Inflammatory macrophage (primary cell): ENCODE measurements at places on chromosomes 1 and 21.
A peak's percentile ranks its signal among the peaks of the same experiment; 100 is the strongest.

DNA sequence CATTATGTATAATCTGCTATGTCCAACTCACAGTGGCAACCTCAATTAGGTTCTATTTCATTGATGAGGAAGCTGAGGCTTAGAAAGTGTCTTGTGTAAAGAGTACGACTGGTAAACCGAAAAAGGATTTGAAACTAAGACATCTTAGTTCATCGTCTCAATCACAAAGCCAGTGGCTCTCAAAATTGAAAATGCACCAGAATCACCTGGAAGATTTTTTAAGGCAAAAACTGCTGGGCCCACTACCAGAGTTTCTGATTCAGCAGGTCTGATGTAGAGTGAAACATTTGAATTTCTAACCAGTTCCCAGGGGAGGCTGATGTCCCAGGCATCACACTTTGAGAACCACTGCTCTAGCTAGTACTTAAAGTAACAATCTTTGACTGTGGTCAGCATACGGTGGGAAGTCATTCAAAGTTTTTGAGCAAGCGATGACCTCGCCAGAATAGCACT is 5.2 kb upstream of the LRRC53 start:
- DNase-seq, result no peak

- no peak for DNase-seq
Observed at GRCh38 chr1:209048941-209049669, 534.4 kb upstream of the CAMK1G start.

GRCh38 chr1:180507795-180508724 is 5.7 kb upstream of the ACBD6 start:
- DNase-seq, result no peak

DNA sequence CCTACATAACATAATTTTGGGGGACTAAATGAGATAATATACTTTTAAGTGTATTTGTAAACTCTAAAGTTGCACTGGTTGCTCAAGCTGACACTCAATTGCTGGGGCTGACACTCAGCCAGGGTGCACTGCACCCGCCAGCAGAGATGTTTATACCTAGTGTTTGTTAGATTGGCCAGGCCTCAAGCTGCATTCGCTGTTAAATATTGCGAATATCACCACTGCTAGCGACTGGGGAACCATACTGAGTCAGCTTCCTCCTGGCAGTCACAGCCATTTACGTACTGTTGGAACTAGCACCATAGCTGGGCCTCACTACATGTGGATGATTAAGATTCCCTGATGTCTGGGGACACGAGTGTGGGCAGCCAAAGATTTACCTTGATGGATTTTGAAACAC is 12.7 kb upstream of the RWDD3 start:
- no peak for DNase-seq

- no peak for DNase-seq
Observed at GRCh38 chr1:22387919-22388580, 63.6 kb upstream of the ZBTB40 start.

DNA sequence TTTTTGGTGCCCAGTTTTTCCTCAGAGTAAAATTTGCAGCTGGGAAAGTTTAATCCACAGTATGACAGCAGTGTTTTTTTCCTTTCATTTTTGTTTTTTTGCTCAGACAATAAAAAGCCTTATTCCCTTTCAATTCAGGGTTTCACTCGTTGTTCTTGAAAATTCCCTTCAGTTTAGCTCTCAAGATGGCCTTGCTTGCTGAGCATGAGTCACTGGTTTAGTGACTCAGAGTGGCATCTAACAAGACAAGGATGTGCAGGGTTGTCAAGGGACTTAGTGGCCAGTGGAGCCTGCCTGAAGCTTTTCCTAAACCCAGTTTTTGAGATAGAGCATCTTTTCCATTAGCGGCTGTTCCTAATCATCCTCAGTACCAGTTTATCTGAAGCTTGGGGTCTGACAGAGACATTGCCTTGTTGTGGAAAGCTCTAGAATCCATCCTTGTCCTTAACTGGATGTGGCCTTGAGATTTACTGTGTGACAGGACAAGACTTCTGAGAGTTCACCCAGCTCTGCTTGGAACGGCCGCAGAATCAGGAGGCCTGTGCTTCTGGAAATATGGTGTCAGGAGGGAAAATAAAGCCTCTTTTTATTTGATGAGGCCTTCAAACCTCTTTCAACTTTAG is 48.4 kb upstream of the DNAJC6 start:
- peak; percentile 70 for DNase-seq

GRCh38 chr1:33305816-33306652 is 14.9 kb downstream of the A3GALT2 start:
- no peak for DNase-seq
